ENCODE measurements at places on chromosomes 4 and X.

DNA sequence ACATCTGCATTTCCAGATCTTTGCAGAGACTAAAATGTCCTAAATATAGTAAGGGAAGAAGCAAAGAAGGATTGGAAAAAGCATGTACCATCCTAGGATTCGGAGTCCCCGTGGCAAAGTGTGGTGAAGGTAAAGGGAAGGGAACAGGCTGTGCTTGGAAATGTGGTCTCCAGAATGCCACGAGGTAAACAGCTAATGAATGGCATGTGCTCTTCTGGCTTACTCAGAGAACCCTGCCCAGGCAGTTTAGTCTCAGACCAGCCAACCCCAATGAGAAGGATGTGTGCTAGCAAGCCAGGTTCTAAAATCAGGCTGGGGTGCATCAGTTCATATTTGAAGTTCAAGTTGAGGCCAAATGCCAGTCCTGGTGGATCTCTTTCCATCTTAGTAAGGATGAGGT is 113.1 kb downstream of the RS1 start:
- DNase-seq, result no peak

DNA sequence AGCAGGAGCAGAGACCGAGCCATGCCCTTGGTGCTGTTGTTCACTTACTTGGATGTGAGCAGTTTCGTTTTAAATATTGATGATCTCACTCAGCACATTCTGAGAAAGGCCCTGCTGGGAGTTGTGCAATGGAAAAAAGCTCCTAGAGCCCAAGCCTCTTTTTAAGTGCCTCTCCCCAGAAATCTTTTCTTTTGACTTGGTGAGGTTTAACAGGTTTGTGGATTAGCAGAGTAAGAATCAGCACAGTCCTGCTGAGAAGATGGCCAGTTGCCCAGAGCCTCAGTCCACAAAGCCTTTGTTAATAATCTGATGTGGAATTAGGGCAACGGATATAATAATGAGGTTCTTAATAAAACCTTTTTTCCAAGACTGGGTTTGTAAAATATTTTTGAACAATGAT is 157.5 kb upstream of the ATP6AP2 start:
- no peak for DNase-seq

DNA sequence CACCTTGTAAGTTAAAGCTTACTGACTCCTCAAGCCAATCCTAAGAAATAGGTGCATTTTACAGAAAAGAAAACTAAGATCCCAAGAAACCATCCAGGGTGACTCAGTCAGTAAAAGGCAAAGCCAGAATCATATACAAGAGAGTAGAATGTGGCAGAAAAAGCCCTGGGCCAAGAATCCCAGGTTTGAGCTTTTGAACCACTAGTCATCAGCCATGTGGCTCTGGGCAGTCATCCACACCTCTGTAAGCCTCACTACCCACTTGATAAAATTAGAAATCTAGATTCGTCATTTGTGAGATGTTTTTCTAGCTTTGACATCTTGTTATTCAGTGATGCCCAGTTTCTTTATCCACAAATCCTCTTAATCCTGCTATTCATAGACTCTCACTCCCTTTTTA is 122.2 kb upstream of the PDE5A start:
- DNase-seq, result no peak

DNA sequence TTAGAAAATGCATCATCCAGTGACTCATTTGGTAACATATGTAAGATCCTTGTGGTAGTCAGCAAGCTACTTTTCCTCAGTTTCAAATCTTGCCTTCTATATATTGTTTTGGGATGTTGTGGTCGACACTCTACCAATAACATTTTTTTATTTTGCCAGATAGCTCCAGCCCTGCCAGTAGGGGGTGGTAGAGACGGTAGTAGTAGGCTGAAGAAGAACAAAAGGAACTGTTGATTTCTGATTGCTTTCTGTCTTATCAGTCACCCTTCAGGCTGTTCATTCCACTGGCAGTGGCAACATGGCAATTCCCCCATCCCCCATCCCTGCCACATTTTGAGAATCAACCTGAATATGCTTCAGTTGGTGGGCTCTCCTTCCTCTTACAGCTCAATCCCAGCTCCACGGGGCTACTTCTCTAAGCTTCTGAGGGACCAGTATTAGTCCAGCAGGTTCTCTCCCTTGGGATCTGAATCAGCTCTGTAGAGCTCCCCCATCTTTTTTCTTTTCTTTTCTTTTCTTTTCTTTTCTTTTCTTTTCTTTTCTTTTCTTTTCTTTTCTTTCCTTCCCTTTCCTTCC is 171.5 kb upstream of the VEGFC start:
- DNase-seq, result no peak

DNA sequence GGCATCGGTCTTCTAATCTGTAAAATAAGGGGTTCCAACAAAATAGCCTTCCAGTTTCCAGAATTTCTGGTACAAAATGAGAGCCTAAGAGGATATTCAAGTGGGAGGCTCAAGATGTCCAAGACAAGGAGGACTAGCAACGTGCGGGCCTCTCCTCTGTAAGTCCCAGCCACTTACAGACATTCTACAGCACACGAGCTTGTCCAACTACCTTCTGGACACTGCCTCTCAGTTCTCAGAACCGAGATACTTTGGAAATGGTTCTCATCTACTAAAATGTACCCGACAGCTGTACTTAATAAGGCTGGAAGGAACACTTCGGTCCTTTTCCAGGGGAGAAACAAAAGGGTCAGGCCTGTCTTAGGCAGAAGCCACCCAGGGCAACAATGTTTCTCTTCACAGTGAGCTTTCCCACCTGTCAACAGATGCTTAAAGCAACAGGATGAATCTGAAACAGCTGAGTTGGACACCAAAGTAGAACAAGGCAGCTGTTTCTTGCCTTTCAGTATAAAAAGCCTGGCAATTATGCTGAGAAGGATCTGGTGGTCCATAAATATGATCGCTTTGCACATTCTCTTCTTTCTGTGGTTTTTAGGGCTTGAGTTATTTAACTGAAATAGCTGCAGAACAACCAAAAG is 127.0 kb downstream of the HS6ST2 start:
- no peak for DNase-seq

DNA sequence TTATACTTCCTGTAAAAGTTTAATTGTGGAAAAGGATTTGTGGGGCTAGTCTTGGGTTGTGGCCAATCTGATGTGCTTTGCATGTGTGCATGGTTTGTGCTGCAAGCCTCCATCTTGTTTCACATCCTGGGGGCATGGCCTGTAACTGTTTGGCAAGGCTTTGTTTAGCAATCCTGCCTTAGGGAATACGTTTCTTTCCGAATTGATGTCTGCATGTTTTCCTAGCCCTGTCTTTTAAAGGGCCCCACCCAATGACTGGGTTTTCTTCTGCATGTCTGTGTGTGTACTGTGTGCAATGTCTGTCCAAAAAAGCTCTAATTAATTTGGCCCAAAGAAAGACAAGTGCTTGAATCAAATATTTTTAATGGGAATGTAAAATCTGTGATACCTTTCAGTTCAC is 74.6 kb upstream of the MID1IP1 start:
- DNase-seq, result no peak

GRCh38 chr4:27846951-27847350 is 986.3 kb downstream of the STIM2 start:
- DNase-seq, result no peak

- no peak for DNase-seq
These were observed 188.0 kb downstream of the STIM2 start for GRCh38 chr4:27048429-27049238.

GRCh38 chr4:122010610-122011009 is 58.8 kb upstream of the TRPC3 start:
- DNase-seq, result no peak

GRCh38 chr4:140168474-140168873 is 14.5 kb upstream of the MAML3 start:
- no peak for DNase-seq

DNA sequence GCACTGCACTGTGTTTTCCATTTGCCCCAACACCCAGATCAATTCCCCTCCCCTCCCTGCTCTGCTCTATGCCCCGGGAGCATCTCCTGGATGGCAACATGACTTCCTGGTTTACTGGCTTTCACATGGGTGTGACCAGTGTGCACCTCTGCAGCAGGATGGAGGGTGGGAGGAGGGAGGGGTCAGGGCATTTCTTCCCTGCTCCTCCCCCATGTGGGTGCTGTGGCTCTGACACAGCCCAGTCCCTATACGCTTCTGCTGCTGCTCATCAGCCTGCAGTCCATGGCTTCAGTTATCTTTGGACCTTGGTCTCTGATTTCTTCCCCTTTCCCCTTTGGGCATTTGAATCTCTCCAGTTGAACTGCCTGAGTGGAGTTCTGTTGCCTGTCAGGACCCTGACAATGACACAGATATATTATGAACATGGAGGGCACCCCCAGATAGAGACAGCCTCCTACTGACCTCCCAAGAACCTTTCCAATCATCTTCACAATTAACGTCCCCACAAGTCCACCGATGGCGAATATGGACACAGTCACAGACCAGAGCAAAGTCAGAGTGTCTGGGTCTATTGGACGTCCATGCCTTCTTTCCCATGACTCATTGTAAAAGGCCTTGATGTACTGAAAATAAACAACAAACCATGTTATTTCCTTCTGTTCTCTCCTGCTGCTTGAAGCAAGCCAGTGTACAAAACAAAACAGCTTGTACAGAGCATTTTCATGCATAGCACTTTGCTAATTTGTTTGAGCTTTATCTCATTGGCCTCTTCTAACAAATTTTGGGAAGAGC is 24.8 kb downstream of the SLC2A9 start:
- DNase-seq, result no peak

DNA sequence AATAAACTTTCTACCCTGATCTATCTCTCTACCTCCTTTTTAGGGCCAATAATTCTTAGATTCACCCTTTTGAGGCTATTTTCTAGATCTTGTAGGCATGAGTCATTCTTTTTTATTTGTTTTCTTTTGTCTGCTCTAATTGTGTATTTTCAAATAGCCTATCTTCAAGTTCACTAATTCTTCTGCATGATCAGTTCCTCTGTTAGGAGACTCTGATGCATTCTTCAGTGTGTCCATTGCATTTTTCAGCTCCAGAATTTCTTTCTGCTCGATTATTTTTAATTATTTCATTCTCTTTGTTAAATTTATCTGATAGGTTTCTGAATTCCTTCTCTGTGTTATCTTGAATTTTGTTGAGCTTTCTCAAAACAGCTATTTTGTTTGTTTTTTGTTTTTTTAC is 11.3 kb downstream of the CXorf58 start:
- DNase-seq, result no peak

DNA sequence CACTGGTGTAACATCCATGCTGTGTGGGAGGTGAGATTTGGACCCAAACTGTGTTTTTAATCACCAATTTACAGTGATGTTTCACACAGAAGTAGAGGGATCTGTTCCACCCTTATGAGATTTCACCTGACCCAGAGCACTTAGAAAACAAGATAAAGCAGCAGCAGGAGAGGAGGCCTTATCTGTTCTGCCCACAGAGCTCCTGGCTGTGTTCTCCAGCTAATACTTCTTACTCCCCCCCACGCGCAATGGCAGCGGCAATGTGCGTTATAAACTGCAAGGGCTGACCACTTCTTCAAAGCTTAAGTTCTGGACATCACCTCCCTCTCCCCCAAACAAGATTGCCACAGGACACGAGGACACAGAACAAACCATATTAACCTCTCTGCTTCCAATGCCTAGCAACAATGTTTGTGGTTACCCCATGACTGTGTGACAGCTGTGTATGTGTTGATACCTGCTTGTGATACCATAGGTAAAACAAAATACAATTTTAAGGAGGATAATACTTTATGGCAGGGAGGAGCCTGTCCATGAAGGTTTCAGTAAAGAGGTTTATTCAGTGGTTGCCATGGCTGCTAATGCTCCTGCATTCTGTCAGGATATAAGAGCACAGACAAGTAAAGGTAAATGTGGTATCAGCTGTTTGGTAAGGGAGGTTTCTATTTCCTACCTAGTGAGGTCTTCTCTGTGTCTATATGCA is 210.0 kb downstream of the SOWAHB start:
- DNase-seq, result no peak

GRCh38 chrX:73563738-73564068 is 706 bp downstream of the CHIC1 start:
- no peak for DNase-seq

DNA sequence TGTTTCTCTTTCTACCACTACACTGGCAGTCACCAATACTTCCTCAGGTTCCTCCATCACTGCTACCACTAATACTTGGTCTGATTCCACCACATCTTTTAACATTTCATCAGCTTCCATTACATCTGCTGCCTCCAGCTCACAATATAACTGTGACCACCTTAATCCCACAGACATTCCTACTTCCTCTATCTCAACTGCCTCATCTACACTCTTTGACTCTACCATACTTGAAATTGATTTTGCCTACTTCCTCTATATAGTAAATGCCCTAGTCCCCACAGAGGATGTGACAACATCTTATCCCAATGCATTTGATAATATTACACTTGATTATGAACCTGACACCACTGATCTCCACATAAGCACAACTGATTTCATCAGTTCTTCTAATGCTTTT is 29.0 kb downstream of the OPRPN start:
- DNase-seq, result no peak

DNA sequence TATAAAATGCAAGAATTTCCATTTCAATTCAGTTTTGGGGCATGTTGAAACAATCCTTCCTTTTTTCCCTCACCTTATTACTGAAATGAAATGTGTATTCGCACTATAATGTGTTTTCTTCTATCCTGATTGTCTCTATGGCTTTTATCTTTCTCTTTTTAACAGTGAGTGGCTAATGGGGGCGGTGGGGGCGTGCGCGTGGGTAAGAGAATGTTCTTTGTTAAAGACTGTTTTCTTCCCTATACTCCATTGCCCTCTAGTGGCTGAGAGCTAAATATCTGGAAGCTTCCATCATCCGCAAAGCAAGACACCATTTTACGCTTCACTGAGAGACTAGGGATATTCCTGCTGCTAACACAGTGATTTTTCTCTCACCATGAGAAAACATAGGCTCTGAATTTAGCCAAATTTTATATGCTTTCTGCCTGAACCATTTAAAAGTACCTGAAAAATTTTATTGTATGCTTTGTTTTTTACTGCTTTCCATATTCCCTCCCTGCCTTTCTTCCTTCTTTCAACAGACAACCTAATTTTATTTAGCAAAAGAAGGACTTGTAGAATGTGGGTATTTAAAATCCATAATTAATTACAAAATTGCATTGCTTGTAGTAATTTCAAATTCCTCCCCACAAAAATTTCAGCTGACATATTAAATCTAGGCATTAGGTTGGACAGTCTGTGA is 194.0 kb downstream of the GASK1B start:
- DNase-seq, result no peak

- no peak for DNase-seq
These were observed 24.7 kb upstream of the IL13RA1 start for GRCh38 chrX:118702741-118703140.

- no peak for DNase-seq
These were observed 5.5 kb downstream of the USP9X start for GRCh38 chrX:41090568-41091238.
